ENCODE measurements at places on chromosomes 7 and 10.

DNA sequence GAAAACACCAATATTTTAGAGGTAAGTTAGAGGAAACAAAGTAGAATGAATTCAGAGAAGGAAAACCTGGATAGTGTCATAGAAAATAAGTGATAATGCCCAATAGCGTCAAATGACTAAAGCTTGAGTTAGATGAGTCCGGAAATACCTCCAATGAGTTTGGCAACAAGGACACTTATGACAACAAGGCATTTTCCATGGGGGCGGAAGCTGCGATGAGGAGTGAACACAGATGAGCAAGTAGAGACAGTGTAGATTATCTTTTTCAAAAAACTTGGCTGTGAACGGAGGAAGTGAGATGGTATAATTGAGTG, 383 bp upstream of the R3HCC1L start:
- DNase-seq, result no peak

GRCh38 chr10:5945561-5946418, 31.6 kb downstream of the IL15RA start:
- peak; percentile 84 for DNase-seq

DNA sequence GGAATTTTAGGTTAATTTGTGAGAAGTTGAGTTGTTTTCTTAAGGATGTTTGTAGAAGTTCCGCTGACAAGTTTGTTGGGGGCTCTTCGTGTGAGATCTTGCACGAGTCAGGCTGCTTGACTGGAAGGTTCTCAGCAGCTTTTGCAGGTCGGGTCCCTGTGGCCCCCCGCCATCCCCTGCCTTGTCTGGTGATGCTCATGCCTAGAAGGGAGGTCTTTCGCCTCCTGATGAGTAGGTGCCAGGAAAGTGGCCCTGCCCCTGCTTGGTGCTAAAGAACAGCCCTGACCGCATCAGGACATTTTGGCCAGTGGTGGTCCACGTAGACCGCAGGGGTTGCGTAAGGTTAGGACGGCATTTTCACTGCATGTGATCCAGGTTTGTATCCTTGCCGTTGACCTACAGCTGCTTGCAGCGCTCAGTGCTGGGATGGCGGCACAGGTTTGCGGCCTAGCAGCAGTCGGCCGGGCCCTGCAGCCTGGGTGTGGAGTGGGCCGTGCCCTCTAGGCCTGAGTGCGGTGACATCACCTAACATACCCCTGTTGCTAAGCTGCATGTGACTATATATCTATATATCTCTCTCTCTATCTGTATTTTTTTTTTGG, 62.4 kb downstream of the DNAJB6 start:
- DNase-seq, result no peak

DNA sequence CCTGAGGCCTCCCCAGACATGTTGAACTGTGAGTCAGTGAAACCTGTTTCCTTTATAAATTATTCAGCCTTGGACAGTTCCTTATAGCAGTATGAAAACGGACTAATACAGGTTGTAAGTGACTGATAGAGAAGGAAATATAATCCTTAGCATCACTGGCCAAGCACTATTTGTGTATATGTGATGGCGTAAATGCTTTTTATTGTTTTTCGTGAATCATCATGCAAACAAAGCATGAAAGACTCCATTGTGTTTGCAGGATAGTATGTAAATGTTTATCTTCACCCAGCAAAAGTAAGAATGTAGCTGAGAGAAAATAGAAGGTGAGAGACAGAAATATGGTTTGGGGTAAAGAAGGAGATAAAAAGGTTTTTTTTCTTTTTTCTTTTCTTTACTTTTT, 92.5 kb upstream of the LRGUK start:
- no peak for DNase-seq

- no peak for DNase-seq
Observed at GRCh38 chr10:68046642-68047041, 28.4 kb downstream of the HERC4 start.

GRCh38 chr7:33831389-33832141, 73.8 kb upstream of the BMPER start:
- DNase-seq, result no peak

DNA sequence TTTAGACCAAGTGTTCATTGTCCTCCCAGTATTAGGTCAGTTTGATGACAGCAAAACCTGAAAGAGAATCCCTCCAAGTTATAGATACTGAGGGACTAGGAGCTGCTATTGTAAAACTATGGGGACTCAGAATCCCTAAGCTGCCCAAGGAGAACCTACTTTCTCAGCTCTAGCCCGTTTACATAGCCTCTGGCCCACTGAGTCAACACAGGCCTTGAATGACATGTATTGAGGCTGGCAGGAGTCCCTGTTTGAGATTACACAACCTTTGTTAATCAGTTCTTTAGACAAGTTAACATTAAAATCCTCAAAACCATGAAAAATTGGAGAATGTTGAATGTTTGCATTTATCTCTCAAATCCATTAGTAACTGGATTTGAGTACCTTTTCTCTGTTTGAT, 1079.0 kb downstream of the KCNMA1 start:
- no peak for DNase-seq

GRCh38 chr10:88111294-88111693, 247.9 kb downstream of the PTEN start:
- no peak for DNase-seq

- no peak for DNase-seq
Observed at GRCh38 chr7:128774029-128774689, 1.4 kb downstream of the OPN1SW start.

DNA sequence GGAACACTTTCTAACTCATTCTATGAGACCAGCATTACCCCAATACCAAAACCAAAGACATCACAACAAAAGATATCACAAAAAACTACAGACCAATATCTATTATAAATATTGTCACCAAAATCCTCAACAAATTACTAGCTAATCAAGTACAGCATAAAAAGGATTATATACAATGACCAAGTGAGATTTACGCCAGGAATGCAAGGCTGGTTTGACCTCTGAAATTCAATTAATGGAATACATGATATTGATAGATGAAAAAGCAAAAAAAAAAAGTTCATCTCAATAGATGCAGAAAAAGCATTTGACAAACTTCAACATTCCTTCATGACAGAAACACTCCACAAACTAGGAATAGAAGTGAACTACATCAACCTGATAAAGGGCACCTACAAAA, 175.3 kb downstream of the LCOR start:
- DNase-seq, result no peak

DNA sequence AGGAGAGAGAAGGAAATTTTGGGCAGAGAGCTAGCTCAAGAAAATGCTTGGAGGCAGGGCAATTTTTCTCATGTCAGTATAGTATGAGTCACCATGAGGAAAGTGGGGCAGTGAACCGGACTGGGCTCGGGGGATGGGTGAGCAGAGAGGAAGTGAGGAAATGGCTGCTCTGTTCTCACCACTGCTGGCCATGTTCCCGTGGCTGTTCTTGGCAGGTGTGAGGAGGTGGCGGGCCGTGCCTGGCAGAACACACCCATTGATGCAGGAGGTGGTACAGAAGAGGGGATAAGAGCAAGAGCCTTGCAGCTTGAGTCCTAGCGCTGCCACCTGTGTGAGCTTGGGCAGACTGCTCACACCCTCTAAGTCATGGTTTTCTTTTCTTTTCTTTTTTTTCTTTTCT, 304.4 kb upstream of the LYZL1 start:
- peak; percentile 71 for DNase-seq

GRCh38 chr10:6995831-6996230, 415.0 kb downstream of the SFMBT2 start:
- DNase-seq, result no peak

GRCh38 chr10:58137813-58138212, 129.9 kb downstream of the IPMK start:
- no peak for DNase-seq

DNA sequence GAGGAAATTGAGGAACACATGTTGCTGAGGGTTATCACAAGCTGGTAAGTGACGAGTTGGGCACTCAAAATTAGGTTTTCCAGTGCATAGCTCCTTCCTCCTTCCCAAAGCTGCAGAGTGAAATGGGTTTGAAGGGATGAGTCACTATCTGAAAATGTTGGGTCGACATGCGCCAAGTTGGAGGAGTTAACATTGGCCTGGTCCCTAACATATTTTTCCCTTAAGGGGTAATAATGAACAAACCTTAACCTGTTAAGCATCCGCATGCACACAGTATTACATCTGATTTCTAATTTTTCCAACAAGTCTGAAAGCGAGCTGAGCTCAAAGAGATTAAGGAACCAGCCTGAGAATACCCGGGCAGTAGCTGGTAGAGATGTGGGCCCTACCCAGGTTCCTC, 20.7 kb upstream of the TECTB start:
- DNase-seq, result no peak

GRCh38 chr10:85916994-85917573, 449.5 kb downstream of the GRID1 start:
- no peak for DNase-seq

- DNase-seq, result peak; percentile 70
Observed at GRCh38 chr7:123748171-123748733, 551 bp downstream of the WASL start.

- DNase-seq, result peak; percentile 2
Observed at GRCh38 chr7:129803546-129804081, 149.1 kb downstream of the UBE2H start.

DNA sequence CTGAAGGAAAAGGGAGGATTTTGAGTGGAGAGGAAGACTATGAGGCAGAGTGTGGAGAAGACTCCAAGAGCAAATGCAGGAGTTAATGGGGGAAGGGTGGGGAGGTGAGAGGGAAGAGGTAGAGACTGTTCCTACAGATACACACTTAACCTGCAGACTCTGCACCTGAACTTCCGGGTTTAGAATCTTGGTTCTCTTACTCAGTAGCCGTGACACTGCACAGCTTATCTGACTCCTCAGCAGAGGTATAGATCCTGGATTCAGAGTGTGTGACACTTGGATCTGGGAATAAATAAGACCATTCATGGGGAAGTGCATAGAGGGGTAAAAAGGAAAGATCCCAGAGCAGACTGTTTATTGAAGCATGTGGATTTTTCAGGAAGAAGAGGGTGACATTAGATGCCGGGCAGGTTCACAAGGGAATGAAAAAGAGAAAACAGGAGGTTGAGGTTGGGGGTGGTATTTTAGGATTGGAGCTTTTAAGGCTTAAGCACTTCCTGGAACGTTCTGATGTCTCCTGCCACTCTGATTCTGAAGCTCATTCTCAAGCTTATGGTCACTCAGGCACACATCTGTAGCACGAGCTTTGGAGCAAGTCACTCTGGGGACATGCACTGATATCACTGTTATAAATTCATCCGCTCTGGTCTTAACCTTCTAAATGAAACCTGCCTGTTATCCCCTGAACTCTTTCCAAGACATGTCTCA, 5.7 kb upstream of the ZC3HAV1L start:
- no peak for DNase-seq

DNA sequence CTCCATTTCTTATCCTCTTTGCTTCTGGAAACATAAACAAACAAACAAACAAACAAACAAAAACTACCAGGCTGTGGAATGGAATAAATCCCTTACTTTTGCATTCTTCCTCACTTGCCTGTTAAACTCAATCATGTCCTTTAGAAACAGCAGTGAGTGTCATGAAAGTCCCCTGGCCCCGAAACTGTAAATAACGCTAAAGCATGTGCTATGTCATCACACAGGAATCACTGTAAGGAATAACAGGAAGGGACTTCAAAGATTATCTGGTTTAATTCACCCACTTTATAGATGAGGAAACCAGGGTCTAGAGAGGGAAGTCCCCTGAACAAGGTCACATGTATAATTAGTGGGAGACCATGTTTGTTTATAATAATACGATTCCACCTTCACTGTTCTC, 159.4 kb upstream of the MEOX2 start:
- no peak for DNase-seq

GRCh38 chr10:70462349-70462984, 16.1 kb upstream of the PALD1 start:
- no peak for DNase-seq

GRCh38 chr7:155495440-155496248, 37.7 kb downstream of the EN2 start:
- no peak for DNase-seq

DNA sequence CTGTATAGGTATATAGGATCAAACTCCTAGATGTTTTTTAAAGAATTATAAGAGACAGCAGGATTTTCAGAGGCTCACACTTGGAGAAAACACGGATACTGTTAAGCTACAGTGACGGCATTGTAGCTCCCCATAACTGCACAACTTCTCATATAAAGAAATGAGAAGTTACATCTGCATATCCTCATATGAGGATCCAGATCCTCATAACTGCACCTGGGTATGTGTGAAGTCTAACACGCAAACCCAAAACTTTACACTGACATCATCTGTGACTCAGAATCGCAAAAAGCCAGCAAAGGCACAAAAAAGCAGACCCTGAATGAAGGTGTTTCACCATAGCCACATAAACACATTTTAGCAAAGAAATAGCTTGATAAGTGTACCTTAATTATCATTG, 34.1 kb downstream of the NEBL start:
- DNase-seq, result no peak

DNA sequence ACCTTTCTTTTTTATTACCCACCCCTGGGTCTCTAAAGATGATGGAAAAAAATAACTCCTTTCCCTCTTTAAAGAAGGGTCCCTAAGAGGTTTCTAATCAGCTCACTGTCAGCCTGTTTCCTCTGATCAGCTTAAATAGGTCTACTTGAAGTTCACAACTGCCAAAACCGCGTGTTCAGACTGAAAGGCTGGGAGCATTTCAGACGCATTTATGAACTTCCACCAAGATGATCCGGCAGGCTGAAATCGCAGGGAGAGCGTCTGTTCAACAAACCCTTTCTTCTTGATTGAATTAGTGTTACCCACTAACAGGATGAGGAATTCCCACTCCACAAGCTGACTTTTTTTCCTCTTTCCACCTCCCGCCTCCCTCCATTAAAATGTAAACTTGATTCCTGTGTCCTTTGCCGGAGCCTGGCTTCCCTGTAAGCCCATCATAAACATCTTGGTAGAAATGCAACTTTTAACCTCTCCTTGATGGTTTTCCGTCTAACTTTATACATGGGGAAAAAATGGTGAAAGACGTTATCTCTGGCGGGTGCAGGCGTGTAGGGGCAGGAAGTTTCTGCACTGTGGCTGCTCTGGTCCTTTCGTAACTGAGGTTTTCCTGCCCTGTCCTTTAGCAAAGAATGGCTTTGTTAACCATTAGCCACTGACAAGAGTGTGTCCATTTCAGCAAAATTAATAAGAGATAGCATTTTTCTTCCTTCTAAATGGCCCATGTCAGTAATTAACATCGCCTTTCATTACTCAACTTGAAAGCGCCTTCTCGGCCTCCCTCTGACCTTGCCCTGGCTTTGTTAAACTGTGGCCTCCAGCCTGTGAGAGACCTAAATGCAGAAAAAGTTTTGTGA, 130.7 kb downstream of the BAMBI start:
- no peak for DNase-seq

DNA sequence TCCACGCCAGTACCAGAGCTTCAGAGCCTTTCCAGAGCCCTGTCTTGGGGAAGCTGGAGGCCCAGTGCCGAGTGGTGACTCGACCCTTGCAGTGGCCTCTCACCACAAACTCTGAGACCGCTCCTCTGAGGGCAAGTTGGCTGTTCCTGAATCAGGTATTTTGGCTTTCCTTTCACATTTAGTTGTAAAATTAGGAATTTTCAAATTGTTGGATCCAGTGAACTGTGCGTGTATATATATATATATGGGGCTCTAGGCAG, 128.7 kb upstream of the UNC5B start:
- DNase-seq, result no peak

- no peak for DNase-seq
Observed at GRCh38 chr10:117476281-117476680, 66.3 kb upstream of the EMX2 start.

GRCh38 chr10:33160151-33160550, 174.3 kb downstream of the NRP1 start:
- no peak for DNase-seq

Data from AG08396 (cell line).